M059J (cell line): ENCODE measurements at places on chromosomes 3 and 15. TPM values are rescaled to one million over a fixed set of nuclear protein-coding genes. Genes with fewer than 3 reads are reported as not detected.

GRCh38 chr3:134211797-134212196 is 38.9 kb downstream of the RYK start:
- peak; percentile 50 for DNase-seq

- DNase-seq: no peak
Observed at GRCh38 chr15:90082140-90082715, 20.0 kb downstream of the IDH2 start.

The KBTBD13 gene
- not detected in 2 replicates for total RNA-seq

The ROBO2 gene
- total RNA-seq: not detected in 2 replicates

DNA sequence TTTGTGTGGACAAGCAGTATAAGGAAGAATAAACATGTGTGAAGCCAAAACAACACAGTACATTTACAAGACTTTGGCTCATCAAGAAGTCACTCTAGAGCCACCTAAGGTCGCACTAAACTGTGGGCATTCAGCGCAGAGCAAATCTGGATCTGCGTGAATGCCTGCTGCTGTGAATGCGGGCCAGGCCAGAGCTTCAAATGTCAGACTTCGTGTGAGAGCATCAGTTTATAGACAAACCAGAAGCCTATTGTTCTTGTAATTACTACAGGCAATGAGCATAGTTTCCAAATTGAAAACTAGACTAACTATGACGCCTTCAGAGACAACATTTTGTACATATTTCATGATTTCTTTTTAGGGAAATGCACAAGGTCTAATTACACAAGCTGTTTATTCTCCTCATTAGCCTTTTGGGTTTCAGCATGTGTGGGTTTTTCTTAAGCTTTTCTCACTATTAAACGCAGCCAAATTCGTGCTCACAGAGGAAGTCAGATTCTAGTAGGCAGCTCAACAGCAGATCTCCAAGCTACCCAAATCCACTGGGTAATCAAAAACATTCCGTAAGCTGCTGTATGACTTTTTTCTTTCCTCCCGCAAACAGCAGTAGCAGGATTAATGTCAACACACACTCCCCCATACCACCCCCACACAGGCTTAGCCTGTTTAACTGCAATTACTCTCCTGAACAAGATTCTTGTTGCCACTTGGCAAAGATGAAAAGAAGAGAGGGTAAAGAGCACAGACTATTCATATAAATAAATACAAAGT is 84.5 kb upstream of the SETMAR start:
- no peak for DNase-seq

The ASB7 gene
- 9.6 and 12.1 TPM in 2 replicates for total RNA-seq
